H7 (cell line): ENCODE measurements at places on chromosomes 7 and 10.

- no peak for DNase-seq
These were observed 14.0 kb downstream of the SLC13A4 start for GRCh38 chr7:135713836-135714470.

GRCh38 chr7:102169651-102170392 lies 116.8 kb upstream of the SH2B2 start:
- peak; percentile 48 for DNase-seq

GRCh38 chr10:62352356-62352970 lies 21.7 kb upstream of the ZNF365 start:
- no peak for DNase-seq

- DNase-seq, result no peak
These were observed 266.9 kb downstream of the DNAJB6 start for GRCh38 chr7:157603716-157604115.

GRCh38 chr10:25071227-25071626 lies 54.8 kb downstream of the THNSL1 start:
- DNase-seq, result no peak

DNA sequence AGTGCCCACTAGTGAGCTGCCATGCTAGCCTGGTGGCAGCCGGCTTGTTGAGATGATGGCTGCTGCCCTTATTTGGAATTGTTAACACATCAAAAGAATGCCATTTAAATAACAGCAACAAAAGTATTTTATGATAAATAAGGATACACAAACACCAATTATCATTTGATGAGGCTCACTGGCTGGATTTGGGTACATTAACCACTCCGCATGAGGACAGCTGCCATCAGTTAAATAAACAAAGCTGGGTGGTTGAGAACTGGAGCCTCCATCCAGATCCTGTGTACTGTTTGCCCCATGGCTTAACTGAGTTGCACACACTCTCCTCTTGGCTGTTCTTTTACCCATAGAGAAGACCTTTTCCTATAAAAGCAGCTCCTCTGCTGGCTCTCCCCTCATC lies 103.8 kb downstream of the RGS10 start:
- DNase-seq, result no peak

GRCh38 chr7:21504021-21504420 lies 38.8 kb upstream of the DNAH11 start:
- no peak for DNase-seq

DNA sequence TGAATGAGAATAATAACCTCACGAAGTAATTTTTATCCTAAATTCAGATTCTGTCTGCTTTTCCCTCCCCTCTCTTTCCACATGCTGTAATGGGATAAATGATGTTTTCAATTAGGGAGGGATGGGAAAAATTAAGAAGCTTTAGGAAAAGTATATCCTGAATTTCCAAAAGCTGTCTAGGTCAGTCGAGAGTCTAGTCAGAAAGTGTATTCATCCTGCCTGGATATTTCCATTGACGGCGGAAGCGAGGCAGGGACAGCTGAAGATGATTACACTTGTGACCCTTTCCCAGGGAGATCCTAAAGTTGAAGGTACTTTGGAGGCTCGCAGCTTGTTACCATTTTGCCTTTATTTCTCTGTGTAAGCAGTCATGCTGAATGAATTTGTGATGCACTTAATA lies 204.1 kb downstream of the ZNF365 start:
- no peak for DNase-seq

DNA sequence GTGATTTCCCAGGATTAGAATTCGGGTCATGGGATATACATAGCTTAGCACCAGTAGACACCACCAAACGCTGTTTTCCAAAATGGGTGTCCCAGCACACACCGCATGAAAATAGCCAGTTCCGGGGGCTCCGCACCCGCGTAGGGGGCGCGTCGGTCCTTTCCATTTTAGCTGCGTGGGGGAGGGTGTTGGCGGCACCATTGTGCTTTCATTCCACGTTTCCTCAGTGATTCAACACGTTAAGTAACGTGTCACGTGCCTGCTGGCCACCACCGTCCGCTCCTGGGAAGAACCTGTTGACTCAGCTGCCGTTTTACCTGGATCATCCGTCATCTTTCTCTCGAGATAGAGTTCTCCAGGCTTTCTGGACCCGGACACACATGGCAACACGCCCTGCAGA lies 25.6 kb upstream of the ADGRA1 start:
- no peak for DNase-seq

DNA sequence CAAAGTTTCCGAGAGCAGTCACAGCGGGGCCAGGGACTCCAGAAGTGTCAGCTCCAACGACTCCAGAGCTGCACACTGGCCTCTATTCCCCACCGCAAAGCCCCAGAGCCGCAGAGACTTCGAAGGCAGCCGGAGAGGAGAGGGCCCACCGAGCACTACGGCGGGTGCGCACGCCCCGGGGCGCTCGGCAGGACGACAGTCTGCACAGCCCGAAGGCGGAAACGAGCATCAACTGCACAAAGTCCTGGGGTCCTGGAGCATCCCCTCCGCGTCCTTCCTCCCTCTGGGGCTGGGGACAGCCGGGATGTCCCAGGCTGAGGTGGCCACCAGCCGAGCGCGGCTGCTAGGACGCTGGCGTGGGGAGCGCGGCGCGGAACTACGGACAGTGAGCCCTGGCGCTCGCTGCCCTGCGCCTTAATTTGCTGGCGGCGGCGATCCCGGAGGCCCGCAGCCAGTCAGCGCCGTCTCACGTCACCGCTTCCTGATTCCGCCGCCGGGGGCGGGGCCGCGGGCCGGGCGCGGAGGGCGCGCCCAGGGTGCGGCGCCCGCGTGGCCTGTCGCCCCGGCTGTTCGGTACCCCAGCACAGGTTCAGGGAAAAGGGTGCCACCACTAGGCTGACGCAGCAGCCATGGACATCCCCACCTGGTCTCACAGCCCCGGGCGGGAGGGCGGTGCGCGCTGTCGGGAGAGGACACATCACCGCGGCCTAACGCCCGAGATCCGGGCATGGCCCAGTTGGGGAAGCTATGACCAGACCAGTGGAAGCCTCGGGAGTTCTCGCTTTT lies at the start of gene TBX20:
Gene TBX20 (minus strand): TSS at position 391 of the 786 bp plus-strand sequence. CDS start 480 bp downstream, outside the sequence.
- DNase-seq, result peak; percentile 91

- no peak for DNase-seq
These were observed 266.2 kb upstream of the PHF14 start for GRCh38 chr7:10707519-10707918.

GRCh38 chr7:23293500-23294073 lies 5.6 kb upstream of the MALSU1 start:
- DNase-seq, result no peak

- no peak for DNase-seq
These were observed 68.8 kb downstream of the TRIL start for GRCh38 chr7:28889290-28889689.

GRCh38 chr10:91629715-91630549 lies 2.9 kb downstream of the PPP1R3C start:
- DNase-seq, result no peak

DNA sequence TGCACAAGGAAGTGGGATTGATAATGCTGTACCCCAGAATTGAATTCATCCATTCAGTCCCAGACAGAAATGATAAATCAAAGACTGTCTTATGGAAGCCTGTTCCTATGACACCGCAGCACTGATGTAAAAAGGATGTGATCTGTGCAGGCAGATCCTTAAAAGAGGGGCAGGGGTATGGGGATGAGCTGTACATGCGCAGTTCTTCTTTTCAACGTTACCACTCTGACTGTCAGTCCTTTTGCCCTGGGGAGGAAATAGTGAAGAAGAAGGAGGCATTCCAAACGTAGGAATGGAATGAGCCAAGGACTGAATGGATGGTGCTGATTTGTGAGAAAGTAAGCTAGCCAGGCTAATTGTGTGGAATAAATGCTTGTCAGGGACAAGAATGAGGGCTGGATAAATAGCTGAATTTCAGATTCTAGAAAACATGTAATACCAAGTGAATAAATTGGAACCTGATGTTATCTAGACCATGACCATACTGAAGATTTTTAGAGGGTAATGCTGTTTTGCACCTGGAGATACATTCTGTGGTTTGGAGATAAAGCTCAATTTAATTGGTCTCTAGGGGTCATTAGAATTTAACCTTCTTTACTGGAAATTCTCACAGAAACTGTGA lies 509.3 kb downstream of the SORCS3 start:
- no peak for DNase-seq

DNA sequence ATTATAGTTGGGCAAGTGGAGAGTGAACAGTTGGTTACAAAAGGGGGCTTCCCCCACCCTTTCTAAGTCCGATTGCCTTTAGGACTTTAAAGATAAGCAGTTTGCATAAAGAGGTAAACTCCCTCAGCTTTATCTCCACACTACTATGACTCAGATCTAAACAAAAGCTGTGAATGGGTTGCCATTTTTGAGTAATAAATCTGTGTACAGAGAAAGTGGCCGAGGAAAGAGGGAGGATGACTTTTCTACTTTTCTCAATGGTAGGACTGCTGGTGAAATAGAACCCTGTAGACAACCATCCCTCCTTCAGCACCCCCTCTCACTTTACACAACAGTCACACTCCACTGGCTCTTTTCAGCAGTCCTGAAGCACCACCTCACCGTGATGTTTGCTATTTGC lies 71.2 kb downstream of the DNMBP start:
- DNase-seq, result no peak

- DNase-seq, result no peak
These were observed 96.6 kb upstream of the PTN start for GRCh38 chr7:137439829-137440825.

DNA sequence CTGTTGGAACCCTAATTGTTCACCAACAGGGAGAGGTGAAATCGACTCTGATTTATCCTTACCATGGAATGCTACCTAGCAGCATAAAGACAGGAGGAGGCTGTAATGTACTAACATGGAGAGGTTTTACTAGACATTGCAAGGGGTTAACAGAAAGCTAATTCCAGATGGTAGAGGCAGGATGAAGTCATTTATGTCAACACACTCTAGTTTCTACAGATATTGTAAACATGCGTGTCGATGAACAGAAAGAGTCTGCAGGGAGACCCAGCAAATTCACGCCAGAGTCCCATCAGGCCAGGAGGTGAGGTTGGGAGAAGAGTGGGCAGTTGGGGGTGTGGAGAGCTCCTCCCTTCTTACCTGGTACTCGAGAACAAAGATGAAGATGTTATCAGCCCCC lies 7.0 kb downstream of the NPC1L1 start:
- no peak for DNase-seq

DNA sequence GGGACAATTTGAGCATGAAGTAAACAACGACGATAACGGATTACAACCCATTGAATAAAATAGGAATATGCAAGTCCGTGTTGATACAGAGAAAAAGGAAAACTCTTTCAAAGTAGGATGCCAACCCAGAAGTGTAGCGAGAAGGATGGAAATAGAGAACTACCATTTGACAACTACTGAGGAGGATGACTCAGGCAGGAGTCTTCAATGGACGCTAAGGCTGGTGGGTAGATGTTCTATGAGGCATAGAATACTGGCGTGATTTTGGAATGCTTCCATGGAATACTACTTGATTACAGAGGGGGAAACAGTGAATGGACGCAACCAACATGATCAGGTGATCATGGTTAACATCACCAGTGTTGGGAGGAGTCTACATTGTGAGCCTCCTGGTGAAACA lies 828 bp upstream of the CFAP70 start:
- DNase-seq, result no peak

- DNase-seq, result no peak
These were observed 100.4 kb upstream of the SEMA3A start for GRCh38 chr7:84294847-84295455.

DNA sequence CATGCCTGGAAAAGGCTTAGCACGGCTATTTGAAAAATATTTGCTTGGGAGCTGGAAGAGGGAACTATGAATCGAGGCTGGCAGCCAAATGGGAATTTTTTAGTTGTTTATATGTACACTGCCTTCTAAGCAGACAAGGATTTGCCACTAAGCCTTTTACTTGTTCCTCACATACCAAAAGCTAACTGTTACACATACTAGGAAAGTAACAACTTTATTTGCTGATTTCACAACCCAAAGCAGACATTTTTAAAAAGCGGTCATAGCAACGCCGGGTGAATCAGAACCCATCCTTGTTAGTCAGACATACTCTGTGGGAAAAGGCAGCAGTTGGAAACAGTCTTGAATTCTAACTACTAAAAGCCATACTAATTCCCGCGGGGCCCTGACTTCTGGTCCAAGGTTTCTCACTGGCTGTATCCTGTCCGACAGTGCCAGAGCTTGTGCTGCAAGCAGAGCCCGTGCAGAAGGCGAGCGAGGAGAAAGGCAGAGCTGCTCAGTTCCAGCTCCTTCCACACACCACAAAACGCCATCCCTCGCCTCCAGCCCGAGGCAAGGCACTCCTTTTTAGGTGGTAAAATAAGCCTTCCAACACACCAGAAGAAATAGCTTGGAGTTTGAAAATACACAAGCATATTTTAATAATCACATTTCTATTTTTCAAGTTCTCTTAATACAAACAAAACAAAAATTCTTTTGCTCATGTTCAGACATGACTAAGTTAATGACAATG lies 89.2 kb downstream of the RNF216 start:
- no peak for DNase-seq

DNA sequence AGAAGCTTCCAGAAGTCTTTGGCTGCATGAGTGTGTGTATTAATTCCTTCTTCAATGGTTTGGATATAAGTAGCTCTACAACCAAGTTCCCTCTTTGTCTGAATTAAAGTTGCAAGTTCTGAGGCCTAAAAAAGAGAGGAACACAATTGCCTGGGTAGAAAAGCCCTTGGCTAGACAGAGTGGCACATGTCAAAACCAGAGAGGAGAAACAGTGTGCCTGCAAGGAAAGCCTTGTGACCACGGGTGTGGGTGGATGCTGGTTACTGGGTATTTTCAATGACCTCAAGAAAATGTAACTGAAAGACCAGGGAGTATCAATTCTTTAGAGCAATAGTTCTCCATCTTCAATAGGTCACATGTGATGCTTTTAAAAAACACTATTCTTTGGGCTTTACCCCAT lies 148.3 kb downstream of the SVIL start:
- DNase-seq, result no peak
